ENCODE measurements at places on chromosomes 6 and 20.

DNA sequence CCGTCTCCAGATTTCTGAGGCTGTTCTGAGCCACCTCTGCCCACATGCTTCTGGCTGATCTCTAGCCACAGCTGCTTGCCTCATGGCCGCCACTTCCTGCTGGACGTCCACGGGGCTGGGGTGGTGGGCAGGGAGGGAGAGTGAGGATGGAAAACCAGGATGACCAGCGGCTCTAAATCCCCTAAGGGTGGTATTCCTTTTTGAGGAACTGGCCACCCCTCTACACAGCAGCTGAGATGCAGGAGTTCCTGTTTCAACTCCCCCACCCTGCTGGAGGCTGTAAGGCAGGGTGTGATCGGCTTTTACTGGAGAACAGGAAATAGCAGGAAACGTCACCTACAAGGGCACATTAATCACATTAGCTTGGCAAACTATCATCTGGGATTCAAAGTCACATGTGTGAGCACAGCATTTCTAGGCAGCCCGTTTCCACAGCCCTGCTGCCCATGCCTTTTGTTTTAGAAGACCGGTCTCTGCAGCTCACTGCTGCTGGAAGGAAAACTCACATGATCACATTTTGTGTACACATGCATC, 181.6 kb upstream of the ECI2 start:
- peak; percentile 77 for DNase-seq

DNA sequence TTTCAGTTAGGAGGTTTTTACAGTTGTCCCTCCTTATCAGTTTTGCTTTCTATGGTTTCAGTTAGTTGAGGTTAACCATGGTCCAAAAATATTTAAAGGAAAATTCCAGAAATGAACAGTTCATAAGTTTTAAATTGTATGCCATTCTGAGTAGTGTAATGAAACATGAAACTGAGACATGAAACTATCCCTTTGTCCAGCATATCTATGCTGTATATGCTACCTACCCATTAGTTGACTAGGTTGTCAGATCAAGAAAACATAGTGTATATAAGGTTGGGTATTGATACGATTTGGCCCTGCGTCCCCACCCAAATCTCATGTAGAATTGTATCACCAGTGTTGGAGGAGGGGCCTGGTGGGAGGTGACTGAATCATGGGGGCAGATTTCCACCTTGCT, 39.1 kb downstream of the VGLL2 start:
- DNase-seq = no peak

- no peak for DNase-seq
These were observed 163.1 kb upstream of the PMEPA1 start for GRCh38 chr20:57872816-57873409.

DNA sequence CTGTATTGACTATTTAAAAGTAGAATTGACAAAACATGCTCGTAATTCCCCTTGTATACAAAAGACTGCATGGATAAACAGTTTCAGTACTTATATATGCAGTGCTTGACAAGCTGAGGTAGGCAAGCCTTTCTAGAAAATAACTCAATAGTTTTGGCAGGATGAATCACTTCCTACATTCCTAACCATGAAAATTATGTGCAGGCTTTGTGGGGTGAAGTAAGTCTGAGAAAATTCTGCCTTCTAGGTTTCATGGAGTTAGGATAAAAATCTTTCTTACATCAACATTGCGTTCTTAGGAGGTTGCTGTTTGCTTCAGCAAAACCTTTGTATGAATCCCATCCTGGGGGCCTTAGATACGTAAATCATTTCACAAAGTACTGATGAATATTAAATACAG, 801.4 kb upstream of the EYS start:
- DNase-seq = peak; percentile 56

GRCh38 chr6:152170313-152170701, 362.8 kb downstream of the ESR1 start:
- DNase-seq = no peak

GRCh38 chr6:35486005-35486925, 10.6 kb downstream of the TEAD3 start:
- DNase-seq = no peak

DNA sequence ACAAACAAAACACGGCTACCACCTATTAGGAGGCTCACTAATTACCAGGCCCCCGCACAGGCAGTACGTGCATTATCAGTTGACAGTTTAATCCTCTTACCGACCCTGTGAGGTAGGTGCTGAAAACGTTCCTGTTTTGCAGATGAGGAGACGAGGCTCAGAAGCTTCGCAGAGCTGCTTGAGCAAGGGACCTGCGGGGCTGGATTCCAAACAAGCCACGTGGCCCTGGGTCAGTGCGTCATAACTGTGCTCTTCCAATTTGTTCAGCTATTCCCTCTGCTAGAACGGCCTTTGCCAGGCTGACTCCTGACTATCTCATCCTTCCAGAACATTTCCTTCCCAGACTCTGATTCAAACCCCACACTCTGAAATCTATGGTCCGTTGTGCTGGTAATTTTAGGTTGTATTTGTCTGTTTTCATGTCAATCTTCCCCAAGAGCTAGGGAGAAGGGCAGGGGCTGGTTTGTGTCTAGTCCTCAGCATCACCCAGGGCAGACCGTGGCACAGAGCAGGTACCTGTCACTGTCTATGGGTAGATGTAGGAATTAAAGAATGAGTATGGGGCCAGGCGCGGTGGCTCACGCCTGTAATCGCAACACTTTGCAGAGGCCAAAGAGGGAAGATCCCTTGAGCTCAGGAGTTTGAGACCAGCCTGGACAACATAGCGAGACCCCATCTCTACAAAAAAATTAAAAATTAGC, 28.8 kb upstream of the TLDC2 start:
- DNase-seq = no peak

DNA sequence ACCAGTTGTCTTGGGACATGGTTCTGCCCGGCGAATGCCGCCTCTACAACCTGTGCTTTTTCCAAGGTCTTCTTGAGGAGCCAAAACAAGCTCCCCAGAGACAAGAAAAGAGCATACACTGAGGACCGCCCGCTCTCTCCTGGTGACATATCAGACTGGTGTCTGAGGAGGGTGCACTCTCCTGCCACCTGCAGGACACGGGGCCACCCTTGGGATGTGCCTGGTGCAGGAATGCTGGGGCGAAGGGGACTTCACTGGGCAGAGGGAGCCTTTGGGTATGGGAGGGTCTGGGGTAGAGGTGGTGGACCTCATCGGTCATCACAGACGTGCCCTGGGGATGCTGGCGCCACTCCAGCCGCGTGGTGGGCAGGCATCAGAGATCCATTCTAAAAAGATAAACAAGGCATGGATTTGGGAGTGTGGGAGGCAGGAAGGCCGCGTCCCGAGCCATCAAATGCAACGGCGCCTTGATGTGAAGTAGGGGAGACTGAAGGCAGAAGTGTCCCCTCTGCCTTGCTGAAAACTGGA, 163.3 kb downstream of the CD83 start:
- DNase-seq = no peak

GRCh38 chr6:105838171-105838570, 248.0 kb upstream of the PRDM1 start:
- DNase-seq = peak; percentile 72

- no peak for DNase-seq
These were observed 124.1 kb upstream of the RPS6KA2 start for GRCh38 chr6:166751051-166751595.

DNA sequence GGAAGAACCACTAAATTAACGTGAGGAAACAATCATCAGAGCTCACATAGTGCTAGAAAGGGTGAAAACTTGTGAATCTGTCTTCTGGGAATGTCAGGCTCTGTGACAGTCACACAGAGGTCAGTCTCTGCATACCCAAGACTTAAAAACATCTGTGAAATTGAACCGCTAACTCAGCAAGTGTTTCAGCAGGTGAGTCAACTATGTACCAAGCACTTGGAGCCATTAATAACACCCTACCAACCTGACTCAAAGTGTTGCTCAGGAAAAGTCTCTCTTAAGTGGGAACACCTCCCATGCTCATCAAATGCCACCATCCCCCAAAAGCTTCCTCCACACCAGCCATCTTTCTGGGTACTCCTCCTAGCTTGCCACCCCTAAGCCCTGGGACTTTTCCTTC, 92.3 kb upstream of the CARMIL1 start:
- no peak for DNase-seq

DNA sequence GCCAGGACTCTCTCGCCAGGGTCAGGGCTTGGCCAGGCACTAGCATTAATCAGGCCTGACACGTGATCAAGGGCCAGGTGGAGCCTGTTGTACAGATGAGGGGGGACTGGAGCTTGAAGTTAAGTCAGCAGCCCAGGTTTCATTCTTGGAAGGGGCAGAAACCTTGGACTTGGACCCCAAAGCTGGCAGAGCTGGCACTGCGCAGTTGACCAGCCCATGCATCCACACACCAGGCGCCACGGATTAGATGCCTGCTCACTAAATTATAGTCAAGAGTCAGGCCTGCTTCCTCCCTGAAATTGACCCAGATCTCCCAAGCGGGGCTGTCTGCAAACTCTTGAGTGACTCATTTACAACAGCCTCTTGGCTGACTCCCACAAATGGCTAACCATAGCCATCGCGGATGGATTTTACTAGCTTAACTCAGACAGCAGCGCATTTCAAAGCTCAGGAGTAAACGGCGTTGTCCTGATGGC, 4.1 kb upstream of the TAF4 start:
- DNase-seq = peak; percentile 30

GRCh38 chr6:36946526-36946925, 8.0 kb upstream of the PI16 start:
- no peak for DNase-seq

- no peak for DNase-seq
These were observed 118.2 kb downstream of the BMP7 start for GRCh38 chr20:57148263-57148662.

DNA sequence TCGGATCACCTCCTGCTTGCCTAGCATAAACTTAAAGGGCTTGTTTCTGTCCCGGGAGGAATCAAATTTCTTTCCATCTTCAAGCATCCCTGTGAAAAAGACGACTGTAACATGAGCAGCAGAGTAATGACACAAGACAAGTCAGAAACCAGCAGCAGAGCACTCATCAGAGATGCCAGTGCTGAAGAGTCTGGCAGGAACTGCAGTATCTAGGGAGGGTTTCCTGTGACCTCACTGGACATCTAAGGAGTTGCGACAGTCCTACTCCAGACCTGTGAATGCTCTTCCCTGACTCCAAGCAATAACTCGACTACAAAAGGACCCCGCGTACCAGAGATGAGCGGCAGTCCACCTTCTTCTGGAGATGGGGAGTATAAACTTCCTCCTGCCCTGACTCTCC, 17.3 kb downstream of the FKBP1A start:
- peak; percentile 39 for DNase-seq

DNA sequence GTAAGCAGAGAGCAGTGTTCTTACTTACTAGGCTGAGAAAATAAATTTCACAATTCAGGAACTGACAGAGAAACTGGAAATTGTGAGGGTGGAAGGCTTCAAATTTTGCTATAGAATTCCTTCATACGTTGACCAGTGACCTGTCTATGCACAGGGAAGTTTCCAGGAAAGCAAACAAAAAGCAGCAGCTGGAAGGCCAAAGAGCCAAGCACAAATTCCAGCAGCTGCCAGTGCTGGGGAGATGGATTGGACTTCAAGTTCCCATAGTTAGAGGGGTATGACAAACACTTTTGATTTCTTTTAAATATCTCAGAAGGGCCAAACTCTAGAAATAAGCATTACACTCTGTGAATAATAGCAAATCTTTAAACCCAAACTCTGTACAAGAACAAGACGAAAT, 299.1 kb upstream of the KCNQ5 start:
- no peak for DNase-seq

DNA sequence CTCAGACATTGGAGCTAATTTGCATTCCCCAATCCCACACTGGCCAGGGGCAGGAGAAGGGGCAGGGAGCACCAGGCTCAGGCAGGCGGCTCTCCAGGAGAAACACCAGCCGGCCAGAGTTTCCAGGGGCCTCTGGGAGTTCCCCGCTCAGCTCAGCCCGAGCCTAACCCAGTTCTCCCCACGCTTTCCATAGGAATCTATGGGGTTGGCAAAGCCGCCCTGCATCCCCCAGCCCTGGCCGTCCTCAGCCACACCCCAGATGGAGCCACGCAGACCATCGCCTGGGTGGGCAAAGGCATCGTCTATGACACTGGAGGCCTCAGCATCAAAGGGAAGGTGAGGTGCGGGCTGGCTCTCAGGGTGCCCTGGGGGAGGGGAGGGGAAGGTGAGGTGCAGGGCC, 8.2 kb downstream of the NPEPL1 start:
- no peak for DNase-seq

DNA sequence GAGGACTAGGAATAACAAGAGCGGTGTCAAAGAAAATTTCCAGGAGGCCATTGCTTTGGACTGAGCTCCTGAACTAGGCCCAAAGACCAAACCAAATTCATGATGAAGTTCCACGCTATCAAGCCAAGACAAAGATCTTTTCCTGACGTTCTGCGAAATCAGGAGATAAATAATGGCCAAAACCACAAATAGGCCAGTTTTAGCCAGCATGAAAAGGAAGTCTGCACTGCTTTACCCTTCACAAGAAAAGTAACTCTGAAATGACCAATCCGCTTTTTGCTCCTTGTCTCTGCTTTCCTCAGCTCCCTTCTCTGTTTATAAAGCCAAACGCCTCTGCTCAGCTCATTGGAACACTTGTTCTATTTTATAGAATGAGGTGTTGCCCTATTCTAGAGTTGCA, 6.7 kb downstream of the NCOA5 start:
- DNase-seq = no peak

DNA sequence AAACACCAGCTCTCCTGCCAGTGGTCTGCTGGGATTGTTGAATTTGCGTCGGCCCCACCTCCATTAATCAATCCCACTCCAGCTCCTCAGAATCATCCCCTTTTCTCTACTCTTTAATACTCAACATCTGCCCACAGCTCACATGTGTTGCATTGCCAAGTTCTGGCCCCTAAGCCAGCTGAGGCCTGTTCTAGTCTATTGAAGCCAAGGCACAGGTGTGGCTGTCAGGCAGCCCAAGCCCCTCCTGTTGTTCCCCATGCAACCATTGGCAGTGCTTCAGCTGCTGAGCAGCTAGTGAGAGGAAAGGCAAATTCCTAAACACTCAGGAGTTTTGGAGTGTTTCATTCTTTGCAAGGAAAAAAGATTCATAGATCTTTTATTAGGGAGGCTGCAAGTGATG, 128.0 kb upstream of the NT5E start:
- no peak for DNase-seq

DNA sequence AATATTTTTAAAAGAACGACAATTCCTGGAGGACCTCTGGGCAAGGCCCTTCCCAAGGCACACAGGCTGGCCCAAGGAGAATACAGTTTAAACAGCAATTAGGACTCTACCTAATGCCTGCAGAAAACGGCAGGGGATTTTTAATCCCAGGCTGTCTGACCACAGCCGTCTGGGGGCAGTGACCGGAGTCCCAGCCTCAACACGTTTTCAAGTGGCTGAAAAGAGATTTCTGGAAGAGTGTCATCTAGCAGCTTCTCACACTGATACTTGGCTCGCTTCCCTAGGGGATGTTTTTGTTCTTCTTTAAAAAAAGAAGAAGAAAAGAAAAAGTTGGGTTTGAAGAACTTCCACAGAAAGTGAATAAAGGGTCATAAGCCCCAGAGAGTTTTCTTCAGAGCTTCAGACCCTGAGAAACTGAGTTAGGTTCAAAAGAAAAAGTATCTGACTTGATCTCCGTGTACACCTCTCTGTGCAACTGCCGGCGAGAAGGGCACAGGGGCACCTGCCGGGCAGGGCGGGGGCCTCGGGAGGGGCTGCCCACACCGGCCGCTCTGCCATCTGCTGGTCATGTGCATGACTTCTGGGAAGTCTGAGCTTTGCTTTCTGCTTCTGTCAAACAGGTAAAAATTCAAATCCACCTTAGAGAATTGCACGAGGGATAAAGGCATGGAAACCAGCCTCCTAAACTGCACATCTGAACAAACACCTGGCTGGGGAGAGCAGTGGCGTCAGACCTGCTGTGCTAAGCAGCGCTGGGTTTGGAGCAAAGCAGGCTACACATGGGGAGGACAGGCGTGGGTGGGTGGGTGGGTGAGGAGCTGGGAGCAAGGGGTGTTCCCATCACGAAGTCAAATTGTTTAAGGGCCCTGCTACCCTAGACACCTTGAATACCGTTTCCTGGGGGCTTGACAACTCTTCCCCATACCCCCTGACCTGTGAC, 33.0 kb downstream of the RRBP1 start:
- DNase-seq = no peak

Measured in fibroblast of skin of left quadriceps (primary cell).